ENCODE measurements at places on chromosomes 12 and 14. TPM values are rescaled to one million over a fixed set of nuclear protein-coding genes. Genes with fewer than 3 reads are reported as not detected.
A peak's percentile ranks its signal among the peaks of the same experiment; 100 is the strongest.

Gene TAS2R13
- 3.3 TPM for total RNA-seq

DNA sequence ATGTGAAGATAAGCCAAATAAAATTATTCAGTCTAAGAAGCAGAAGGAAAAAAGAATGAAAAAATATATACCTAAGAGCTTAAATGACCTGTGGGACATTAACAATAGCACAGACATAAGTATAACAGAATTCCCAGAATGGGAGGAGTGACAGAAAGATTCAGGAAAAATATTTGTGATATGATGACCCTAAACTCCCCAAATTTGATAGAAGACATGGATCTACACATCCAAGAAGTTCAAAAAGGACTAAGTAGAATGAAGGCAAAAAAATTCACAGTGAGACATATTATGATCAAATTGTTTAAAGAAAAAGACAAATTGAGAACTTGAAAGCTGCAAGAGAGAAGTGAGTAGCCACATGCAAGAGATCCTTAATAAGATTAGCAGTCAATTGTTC, 211.4 kb upstream of the OR4E1 start:
- DNase-seq = no peak

GRCh38 chr12:20390846-20391245, 22.5 kb downstream of the PDE3A start:
- no peak for DNase-seq

Gene TMCC3
- total RNA-seq = 22.7 TPM

GRCh38 chr14:52987042-52987441, 36.2 kb upstream of the FERMT2 start:
- DNase-seq = no peak

DNA sequence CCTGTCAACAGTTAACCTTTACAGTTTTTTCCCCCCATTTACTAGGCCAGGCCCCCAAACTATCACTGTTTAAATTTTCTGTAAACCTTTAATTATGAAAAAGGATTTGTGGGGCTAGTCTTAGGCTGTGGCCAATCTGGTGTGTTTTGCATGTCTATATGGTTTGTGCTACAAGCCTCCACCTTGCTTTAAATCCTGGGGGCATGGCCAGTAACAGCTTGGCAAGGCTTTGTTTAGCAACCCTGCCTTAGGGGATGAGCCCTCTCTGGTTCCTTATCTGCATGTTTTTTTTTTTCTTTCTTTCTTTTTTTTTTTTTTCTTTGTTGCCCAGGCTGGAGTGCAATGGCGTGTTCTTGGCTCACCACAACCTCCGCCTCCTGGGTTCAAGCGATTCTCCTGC, 102.7 kb downstream of the KCNMB4 start:
- no peak for DNase-seq

Gene CYP27B1
- total RNA-seq = 42.1 TPM

DNA sequence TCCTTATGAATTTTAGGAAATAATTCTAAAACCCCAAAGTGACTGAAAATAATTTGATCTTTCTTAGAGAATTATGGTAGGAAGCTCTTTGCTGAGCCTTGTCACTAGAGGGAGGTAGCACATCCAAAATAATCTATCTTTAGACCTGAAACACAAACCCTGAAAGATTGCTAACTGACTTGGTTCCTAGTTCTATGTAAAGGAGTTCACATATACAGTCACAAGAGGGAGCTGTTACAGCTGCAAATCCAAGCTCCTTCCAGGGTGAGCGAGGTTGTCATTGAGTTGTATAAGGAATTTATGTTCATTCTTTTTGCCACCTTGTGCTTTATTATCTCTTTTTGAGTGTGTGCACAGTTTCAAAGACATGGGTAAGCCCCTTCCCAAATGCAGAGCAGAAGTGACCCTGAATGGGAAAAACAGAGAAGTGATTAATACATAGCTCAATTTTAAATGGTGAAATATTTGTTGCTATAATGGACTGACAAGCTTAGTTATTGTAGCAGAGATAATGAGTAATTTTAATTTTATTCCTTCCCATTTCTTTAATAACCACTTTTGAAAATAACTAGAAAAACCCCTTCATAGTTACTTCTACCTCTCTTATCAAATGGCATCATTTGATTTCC, 387.9 kb downstream of the DAD1 start:
- peak; percentile 62 for DNase-seq

DNA sequence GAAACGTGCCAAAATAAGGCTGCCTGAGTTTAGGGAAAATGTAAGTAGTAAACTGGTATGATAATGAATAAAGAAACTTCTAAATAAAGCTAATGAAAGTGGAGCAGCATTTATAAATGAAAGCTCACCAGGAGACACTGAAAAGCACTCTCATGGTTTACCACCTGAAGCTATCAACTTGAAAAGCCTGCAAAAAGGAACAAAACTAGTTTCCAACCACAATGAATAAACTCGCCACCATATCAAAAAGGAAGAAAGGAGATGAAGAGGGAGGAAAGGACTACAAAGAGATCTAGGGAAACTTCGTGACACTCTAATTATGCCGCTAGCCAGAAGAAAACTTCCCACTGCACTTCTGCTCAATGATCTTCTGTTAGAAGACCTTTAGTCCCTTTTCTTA, 66.7 kb downstream of the MED13L start:
- no peak for DNase-seq

- DNase-seq = no peak
These were observed 1016.4 kb downstream of the NRXN3 start for GRCh38 chr14:79186523-79186922.

DNA sequence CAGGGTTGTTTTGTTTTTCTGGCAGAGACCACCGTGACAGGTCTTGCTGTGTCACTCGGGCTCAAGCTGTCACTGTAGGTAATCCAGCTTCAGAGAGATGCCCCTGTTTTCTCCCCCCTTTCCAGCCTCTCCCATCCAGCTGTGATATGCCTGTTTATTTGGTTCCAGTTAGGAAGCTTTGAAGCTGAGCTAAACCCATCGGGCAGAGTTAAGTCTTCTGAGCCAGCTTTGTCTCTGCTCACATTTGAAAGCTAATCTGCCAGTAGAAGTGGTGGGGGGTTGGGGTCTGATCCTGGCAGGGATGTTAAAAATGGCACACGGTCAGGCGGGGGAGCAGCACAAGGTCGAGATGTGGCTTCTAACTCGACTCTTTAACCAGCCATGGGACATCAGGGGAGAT, 130.0 kb downstream of the TSPAN9 start:
- no peak for DNase-seq

- peak; percentile 52 for DNase-seq
These were observed 88.0 kb downstream of the EPS8 start for GRCh38 chr12:15701206-15701605.

Gene CCDC175
- not detected for total RNA-seq

Data from mammary epithelial cell (primary cell).